Activated CD4-positive, alpha-beta T cell treated with anti-CD3 and anti-CD28 coated beads, Interleukin-2, amount 50 U/mL, for 24 hours (primary cell): ENCODE measurements at places on chromosomes 11 and 22.

GRCh38 chr11:65658174-65659021 lies 4.3 kb downstream of the RELA start:
- DNase-seq: no peak

GRCh38 chr11:119496469-119496868 lies 73.5 kb upstream of the THY1 start:
- DNase-seq: no peak

- no peak for DNase-seq
These were observed 41.6 kb downstream of the FDX1 start for GRCh38 chr11:110471371-110471770.

- DNase-seq: no peak
These were observed 8.0 kb upstream of the CTSD start for GRCh38 chr11:1771700-1772099.

- DNase-seq: no peak
These were observed 8.0 kb downstream of the NEAT1 start for GRCh38 chr11:65430406-65431217.

GRCh38 chr11:102559839-102560238 lies 29.3 kb upstream of the MMP7 start:
- DNase-seq: no peak

DNA sequence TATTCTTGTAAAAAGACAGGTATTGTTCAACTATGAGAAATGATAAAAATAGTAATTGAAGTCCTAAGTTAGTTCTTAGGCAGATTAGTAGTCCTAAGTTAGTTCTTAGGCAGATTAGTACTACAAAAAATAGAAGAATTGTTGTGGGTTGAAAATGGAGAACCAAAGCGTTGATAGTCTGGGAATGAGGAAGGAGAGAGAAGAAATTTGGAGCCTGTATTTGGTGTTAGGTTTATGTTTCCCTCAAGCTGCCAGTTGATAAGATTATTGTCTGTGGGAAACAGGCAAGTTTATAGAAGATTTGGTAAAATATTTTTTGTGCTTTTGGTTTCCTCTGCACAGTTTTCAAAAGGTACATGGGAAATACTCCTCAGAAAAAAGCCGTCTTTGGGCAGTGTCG lies 3.6 kb downstream of the BCO2 start:
- DNase-seq: no peak

DNA sequence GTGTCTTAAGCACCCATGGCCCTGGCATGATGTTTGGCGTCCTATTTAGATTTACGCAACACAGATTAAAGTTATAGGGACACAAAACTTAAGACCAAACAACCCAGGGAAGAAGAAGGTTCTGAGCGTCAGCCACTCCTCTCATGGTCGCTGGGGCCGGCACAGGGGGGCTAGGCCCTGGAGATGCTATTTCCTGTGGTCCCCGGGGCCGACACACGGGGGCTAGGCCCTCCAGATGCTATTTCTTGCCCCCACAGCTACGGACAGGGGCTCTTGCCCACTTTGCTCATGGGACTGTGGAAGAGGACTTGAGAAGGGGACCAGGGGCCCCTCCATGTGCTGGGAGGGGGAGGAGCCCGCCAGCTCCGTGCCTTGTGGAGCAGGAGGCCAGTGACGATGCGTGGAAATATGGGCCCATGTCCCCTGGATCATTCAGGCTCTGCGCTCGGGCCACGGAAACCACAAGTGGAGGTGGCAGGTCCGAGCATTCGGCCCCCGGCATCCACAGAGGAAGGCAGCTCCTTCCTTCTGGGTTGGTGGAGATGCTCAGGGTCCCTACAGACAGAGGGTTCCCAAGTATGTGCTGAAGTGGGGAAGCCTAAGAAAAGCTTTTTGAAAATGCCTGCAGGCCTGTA lies 711.1 kb downstream of the BRD1 start:
- no peak for DNase-seq

GRCh38 chr22:20526305-20526627 lies 18.9 kb downstream of the MED15 start:
- DNase-seq: no peak

DNA sequence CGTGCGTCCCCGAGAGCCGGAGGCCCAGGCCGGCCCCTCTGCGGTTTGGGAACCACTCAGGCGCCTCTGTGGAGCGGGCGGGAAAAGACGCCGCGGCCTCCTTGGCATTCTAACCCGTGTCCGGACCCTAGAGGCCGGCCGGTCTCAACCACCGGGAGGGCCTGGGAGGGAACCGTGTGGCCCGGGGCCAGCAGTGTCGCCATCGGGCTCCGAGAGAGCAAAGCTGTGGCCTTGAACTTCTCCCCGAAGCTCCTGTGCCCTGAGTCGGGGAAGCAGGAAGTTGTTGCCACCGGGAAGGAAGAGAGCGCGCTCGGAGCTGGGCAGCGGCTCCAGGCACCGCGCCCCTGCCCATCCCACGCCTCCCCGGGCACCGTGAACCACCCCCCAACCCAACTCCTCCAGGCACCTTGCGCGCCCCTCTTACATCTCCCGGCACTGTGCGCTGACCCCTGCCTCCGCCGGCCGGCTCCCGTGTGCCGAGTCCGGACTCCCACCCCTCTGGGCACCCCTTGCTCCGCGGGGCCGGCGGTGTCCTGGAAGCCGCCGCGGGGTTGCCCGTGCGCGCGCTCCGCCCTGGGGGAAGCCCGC lies 80.0 kb upstream of the PPARA start:
- no peak for DNase-seq

DNA sequence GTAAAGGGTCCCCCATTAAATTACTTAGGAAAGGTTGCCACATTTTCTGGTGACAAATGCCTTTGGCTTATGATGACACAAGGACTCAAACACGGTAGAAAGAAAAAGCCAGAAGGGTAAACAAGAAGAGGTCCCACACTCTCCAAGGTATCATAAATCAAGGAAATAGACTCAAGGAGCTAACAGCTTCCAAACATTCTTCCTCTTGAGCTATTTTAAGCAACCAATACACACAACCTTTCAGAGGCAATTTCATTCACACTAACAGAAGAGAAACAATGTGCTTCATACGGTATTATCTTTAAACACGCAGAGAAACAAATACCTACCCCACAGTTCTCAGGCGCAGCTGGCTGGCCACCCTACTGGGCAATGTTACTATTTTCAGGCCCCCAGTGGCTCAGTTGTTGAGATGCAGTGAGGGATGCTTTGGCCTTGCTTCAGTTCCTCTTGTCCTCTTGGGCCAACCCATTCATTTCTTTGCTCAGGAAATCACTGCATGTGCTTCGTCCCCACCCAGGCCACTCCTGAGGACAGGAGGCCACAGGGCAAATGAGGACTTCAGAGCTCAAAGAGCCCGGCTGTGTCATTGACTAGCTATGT lies 15.8 kb downstream of the ABTB2 start:
- no peak for DNase-seq

DNA sequence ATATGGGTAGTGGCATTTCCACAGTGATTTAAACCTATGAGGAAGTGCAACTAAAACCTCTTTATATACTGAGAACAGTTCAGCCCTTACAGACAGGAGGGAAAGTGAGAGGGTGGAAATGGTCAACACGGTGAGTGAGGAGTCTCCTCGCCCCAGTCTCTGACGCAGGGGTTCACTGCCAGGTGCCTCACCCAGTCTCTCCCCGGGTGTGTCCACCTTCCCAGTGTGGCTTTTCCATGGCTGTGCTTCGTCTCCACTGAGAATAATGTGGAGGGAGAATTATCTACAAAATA lies 116.6 kb upstream of the TOP3B start:
- no peak for DNase-seq

DNA sequence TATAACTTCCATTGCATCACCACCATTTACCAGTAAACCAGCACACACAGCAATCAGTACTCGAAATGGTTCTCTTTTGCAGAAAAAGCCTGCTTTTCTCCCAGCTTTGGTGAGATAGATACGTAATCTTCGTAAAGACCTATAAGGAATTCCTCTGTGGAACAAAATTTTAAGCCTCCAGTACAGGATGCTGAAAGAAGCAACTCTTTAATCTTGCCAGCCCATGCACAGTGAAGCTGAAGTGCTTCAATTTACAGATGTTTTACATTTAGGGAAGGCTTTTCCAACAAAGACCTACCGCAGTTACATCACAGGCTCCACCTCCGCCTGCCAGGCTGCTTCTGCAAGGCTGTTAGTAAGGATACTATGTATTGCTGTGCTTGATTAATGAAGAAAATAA lies 1.9 kb downstream of the ELMOD1 start:
- no peak for DNase-seq

DNA sequence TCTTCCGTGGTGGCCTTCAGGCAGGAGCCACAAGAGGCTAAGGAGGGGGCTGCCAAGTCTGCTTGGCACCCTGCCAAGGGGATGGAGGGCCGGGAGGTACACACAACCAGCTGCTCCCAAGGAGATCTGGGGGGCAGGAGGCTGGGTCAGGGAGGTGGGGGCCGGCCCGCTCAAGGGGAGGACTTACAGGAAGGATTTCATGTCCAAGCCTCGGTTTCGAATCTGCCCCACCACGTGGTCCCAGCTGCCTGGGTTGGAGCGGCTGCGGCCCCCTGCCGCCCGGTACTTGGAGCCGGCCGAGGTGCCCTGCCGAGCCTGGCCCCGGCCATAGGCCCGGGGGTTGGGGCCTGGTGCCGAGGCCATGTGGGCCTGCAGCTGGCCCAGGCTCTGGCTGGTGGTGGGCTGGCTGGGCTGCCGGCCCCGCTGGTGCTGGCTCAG lies 33.5 kb downstream of the LRRC10B start:
- DNase-seq: no peak

GRCh38 chr11:75468534-75469340 lies 35.7 kb upstream of the KLHL35 start:
- DNase-seq: no peak

DNA sequence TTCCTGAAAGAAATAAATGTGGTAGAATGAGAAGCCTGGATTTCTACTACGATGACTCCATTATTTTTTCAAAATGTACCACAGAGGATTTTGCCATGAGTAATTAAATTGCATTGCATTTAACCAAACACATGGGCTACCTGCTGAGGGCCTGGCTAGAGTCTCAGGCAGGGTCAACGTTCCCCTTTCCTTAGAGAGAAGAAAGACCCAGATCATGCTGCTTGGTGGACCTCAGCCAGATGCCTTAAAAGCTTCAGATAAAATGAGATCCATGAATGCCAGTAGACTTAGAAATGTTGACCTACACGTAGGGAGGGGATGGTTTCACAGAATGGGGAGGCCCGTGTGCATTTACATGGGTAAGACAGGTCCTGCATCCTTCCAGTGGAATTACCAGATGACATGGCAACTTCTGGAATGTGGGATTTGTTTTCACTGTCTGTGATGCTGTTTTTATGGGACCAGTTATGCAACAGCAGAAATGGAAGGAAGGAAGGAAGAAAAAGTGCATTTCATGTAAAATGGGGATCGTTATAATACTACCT lies 1069.4 kb downstream of the NTM start:
- DNase-seq: no peak

DNA sequence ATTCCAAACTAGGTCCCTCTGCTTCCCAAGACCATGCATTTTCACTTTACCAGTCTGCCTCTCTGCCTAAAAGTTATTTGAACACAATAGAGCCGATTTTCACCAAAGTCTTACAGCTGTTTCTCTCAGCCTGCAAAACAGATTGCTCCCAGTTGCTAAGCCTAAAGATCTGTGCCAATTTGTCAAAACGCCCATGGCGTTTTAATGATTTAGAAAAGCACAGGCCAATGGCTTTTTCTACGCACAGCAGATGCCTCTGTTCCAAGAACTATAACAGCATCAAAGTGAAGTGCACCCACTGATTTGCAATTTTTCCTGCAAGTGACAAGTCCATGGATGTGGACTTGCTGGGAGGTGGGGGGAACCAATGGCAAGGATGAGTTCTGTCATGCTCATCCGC lies 173.9 kb upstream of the SYN3 start:
- DNase-seq: no peak

DNA sequence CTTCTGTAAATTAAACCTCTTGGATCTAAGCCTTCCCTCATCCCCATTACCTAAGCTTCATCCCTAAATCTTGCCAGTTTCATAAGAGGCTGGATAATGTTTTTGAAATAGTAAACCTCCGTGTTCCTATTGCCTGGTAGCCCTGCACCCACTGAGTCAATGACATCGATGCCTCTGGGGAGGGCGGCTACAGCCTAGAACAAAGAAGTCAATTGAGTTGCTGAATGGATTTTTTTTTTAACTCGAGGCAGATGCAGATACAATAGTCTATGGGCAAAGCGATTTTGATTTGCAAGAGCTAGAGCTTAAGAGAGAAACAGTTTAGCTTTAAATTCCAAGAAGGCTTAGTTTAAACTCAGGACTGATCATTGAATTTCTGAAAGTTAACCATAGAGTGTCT lies 121.3 kb downstream of the NECTIN1 start:
- DNase-seq: no peak

GRCh38 chr11:68136866-68137265 lies 15.7 kb upstream of the CHKA start:
- no peak for DNase-seq

DNA sequence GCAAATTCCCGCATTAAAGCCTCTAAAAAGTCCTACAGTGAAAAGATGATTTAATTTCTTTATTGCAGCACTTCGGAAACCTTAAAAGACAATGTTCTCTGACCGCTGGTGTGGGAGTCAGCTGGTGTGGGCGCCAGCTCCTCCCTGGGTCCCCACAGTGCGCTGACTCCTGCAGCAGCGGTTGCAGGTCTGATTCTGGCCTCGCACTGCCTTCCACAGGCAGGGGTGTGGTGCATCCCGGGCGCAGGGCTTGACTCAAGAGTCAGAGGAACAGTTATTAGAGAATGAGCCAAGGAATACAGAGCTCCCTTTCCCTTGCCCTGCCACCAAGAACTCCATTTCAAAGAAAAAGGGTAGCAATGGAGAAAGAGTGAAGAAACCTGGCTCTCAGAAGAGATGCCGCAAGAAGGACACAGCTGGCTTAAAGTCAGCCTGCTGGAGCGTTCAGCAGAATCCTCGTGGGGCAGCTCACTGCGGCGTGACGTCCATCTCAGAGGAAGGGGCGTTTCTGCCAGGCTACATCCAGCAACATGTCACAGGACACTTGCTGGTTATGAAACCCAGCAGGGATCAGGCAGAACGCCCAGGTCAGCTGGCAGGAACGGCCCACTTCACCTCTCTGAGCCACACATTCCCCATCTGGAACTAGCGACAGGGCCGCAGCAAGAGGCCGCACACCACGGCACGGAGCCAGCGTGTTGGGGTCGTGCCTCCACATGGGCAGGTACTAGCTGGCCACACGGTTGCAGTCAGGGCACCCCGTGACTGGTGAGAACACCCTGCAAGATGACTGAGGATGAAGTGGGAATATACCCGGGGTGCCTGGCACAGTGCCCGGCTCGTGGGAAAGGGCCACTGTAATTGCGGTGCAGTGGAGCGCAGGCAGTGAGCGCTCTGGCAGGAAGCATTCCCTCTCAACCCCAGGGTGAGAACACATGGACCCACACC lies 18.1 kb upstream of the EFCAB6 start:
- no peak for DNase-seq

GRCh38 chr22:48892578-48893287 lies 934.9 kb downstream of the BRD1 start:
- DNase-seq: no peak

GRCh38 chr11:12223771-12224536 lies 113.6 kb downstream of the MICAL2 start:
- no peak for DNase-seq

- DNase-seq: no peak
These were observed 24.0 kb upstream of the SC5D start for GRCh38 chr11:121268581-121268980.
